ENCODE measurements at places on chromosomes 6 and 20.
A peak's percentile ranks its signal among the peaks of the same experiment; 100 is the strongest.

DNA sequence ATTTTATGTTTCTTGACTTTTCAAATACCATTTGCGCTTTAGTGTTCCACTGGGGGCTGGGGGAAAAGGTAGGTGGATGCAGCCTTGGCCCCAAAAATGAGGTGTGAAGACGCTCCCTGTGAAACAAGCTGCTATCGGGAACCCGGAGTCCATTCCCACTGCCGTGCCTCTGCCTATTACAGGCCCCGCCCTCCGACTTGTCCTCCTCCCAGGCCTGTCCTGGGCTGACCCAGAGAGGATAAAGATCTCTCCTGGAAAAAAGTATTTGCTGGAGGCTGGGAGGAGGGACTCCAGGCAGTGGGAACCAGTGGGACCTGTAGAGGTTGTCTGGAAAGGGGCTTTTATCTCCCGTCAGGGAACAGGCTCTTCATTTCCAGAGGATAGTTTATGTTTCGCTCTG is 215.0 kb downstream of the SLC24A3 start:
- DNase-seq: no peak

DNA sequence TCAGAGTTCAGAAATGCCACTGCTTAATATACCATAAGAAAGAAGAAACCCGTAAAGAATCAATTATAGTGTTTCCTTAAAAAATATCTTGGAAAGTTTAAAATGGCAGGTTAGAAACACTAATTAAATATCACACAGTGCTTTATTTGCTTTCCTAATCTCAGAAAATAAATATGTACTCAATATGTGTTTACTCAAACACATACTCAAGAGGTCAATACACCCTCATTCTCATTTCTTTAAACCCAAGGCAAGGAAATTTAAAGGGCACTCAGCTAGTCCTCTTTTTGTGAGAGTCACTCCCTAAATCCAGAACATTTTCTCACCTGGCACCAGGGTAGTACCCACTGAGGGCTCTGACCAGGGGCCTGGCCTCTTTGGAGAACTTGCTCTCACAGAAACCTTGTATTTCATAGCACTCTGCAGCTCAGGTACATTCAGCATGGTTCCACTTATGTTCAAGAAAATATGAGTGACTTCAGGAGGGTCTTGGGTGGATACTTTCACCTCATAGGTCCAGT is 38.2 kb downstream of the ROS1 start:
- no peak for DNase-seq

DNA sequence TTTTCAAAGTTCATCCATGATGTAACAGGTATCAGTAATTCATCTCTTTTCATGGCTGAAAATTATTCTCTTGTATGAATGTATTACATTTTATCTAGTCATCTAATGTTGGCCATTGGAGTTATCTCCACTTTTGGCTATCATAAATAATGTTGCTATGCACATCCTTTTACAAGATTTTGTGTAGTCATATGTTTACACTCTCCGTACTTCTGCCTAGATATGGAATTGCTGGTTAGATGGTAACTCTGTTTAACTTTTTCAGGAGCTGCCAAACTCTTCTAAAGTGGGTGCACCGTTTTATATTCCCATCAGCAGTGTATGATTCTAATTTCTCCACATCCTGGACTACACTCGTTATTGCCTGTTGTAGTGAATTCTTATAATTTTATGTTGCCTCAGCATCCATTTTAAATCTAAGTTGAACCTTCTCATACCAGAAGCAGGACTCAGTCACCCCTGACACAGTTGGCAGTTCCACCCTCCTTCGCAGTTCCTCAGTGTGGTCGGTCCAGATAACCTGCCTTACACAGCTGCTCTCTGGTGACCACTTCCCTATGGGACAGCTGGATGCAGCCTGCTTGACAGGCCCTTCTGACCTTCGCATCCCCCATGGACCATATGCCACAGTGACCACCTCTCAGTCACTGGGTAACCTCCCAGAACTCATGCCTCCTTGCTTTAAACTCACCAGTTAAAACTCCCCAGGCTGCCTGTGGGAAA is 33.9 kb downstream of the KIZ start:
- no peak for DNase-seq

DNA sequence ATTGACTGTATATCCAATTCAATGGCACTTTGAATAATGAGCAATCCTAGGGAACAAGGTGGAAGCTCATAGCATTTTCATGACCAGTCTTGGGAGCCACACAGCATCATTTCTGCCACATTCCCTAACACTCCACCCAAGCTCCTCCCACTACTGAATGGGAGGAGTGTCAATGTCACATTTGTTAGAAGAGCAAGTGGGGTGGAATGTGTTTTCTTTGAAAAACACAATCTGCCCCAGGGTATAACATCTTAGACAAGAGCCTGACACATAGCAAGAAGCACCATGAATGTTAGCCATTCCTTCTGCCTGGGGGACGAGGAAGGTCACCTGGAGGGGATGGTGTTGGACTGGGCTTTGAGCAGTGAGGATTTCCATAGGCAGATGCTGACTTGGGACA is 258.3 kb upstream of the PMEPA1 start:
- DNase-seq: no peak

DNA sequence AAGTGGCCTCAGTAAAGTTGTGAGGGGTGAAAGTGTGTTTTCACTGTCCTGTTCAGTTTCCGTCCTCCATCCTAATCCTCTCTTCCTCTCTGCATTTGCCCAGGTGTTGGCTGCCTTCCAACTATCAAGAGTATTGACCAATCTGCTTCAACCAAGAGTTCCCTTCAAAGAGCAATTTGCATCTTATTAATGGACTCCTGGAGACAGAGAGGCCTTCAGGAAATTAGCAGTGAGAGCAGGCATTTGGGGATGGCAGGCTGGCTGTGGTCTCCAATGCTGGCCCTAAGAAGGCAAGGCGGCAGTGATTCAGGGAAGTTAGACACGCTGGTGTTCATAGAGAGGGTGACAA is 77.2 kb downstream of the GPR6 start:
- DNase-seq: no peak

- DNase-seq: no peak
Observed at GRCh38 chr6:156348849-156349248, 428.3 kb upstream of the ARID1B start.

GRCh38 chr6:158813032-158813431 is 6.1 kb downstream of the EZR start:
- no peak for DNase-seq

GRCh38 chr6:121441477-121441876 is 6.0 kb downstream of the GJA1 start:
- no peak for DNase-seq

GRCh38 chr6:30195951-30196350 is 17.3 kb downstream of the TRIM26 start:
- DNase-seq: no peak

DNA sequence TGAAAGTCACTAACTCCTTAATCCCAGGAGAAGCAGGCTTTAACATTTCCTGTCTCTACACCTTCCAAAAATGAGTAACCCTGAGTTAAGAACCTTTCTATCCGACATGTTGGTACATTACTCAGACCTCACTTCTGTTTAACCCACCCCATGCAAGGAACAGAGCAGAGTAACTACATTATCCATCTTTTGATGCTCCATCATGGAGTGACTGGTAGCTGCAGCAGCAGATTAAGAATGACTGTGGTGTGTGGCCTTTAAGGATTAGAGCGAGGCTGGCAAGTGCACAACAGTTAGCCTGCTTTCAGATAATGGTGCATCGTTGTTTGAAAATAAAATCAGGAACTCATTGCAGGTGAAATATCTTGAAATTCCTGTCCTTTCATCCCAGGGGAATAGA is 2.0 kb downstream of the TRAF3IP2 start:
- no peak for DNase-seq

DNA sequence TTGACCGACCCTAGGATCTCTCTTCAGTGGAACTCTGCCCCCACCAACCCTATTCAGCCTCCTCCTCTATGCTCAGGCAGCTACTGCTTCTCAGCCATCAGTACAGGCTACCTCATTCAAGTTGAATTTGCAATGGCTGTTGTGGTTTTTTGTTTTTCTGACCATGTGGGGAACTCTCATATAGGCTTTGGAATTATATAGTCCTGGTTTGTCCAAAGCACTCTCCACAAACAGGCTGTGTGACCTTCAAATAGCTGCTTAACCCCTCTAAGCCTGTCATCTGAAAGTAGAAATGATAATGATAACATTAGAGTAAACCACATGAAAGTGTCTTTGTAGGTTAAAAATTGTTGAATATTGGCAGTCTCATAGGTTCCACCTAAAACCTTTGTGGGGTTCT is 80.3 kb downstream of the UNC5CL start:
- DNase-seq: no peak

DNA sequence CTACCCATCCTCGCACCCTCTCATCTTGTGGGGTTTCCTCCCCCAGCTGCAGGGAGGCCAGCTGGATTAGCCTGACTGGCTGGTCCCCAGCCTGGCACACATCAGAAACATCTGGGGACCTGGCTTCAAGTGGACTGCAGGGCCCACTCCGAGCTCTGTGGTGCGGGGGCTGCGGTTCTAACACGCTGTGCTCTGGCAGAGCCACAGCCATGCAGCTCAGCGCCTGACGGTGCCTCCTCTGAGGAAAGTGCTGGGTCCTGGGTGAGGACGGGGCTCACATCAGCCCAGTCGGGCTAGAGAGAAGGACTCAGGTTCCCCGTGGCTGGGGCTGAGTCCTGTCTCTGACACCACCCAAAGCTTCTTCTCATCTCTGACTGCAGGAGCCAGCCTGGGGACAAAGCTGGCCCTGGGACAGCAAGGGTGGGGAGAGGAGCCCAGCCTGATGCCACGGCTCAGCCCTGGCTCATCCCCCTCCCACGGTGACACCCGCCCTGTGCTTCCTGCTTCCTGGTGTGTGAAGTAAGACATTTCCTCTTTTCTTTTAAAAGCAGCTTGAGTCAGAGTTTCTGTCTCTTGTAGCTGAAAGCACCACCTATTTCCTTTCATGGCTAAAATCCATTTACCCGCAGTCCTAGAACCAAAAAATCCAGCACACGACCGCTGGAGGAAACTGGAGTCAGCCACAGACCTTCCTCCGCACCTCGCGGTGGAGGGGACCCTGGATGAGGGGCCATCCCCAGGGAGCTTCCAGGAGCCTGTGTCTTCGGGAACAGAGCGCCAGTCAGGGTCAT is 127.4 kb upstream of the AFDN start:
- peak; percentile 26 for DNase-seq
